Femur (tissue), 1 donor: ENCODE measurements at places on chromosomes 11 and 22.

- peak; percentile 66 for DNase-seq
These were observed 483.0 kb downstream of the MN1 start for GRCh38 chr22:27318516-27318915.

DNA sequence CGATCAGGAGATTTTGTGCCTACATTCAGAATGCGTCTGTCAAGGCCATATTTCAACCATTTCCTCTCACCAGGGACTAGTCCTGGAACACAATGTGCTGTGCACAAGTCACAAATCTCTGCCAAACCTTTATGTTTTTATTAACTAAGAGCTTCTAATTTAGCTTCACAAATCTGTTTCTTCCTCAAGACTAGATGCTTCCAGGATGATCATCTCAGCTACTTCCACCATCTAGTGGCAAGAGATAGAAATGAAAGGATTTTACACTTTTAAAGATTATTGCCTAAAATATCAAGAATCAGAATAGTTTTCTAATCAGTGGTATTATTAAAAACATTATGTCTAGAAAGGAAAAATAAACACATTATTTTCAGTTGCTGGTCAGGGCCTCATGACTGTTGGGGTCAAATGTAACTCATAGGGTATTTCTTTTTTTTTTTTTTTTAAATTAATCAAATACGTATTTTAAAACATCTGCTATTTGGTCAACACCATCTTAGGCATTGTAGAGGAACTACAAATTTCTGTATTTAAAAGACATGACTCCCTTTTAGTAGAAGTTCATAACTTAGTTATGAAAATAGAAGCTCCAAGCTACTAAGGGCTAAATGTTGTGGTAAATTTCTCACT, 1102.6 kb downstream of the DLG2 start:
- DNase-seq, result no peak

DNA sequence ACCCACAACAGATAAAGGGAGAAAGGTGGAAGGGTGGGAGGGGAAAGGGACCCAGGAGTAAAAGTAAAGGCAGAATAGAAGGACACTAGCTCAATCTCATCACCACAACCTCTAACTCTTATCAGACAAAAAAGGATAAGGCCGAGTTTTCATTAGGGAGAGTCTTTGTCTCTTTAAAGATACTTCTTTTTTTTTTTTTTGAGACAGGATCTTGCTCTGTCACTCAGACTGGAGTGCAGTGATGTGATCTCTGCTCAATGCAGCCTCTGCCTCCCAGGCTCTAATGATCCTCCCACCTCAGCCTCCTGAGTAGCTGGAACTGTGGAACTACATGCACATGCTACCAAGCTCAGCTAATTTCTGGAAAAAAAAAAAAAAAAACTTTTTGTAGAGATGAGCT, 85.6 kb upstream of the CHRM4 start:
- DNase-seq, result no peak

GRCh38 chr11:70352601-70353000, 45.7 kb upstream of the CTTN start:
- DNase-seq, result no peak

GRCh38 chr22:41969110-41969646, at the start of gene SEPTIN3:
Gene SEPTIN3 (plus strand): TSS chr22:41969443. CDS start chr22:41971493, 2,050 bp downstream.
- no peak for DNase-seq

DNA sequence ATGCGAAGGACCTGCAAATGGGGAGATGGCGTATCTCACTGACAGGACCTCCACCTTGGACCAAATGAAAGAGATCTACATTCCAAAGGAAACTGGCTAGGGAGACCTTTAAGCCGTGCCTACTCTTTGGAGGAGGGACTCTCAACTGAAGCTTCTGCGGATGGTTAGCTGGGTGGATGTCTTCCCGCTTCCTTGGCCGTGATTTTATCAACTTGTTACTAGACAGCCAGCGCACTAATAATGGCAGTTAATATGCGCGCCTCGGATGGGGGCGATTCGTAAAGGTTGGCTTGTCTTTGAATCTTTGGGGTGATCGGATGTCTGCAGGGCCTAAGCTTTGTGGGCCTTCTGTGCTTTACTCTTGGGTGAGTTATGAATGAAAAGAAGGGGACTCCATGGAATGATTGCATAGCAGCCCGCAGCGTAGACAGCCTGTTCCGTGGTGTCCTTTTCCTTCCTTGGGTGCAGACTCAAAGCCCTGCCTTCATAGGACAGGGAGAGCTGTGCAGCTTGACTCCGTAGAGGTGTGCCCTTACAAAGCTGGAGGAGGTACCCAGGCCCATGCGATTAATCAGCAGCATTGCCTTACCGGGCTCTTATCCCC, 1.5 kb downstream of the ZNRF3 start:
- no peak for DNase-seq

DNA sequence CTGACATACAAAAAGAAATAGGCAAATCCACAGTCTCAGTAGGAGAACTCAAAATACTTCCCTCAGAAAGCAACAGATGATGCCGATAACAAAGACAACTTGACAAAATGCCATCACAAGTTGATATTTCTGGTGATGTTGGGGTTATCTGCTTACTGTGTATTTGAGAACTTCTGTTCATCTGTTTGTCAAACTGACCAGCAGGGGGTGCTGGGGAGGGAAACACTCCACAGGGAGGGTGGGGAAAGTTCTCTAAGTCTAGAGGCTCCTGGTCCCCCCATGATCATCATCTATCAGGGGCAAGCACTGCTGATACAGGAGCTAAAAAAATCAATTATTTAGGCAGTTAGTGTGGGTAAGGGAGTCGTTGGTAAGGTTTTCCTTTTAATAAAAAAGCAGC, 19.2 kb downstream of the GLYATL1 start:
- DNase-seq, result no peak

DNA sequence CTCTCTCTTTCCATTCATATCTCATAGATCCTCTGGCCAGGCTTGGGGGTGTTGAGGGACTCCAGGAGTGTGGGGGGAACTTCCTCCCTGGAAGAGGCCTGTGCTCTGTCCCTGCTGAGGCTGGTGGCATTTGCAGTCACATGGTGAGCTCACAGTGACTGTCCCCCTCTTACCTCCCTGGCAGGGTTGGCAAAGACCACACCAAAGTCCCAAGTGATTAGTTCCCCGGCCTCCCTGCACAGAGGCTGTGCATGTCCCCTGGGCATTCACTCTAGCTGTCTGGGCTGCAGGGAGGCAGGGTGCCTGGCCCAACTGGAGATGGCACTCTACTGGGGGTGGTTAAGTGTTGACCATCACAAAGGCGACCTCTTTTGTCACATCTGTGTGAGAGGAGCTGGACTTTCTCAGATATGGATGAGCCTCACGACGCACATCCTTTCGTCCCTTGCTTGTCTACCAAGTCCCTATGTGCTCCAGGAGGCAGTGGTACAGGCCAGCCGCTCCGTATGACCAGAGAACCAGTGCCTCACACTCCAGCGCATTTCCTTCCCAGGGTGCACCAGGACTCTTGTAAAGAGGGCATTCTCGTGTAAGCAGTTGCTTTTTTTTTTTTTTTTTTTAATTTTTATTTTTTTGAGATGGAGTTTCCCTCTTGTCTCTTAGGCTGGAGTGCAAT, 8.8 kb downstream of the TANGO2 start:
- peak; percentile 16 for DNase-seq

GRCh38 chr11:117385471-117385870, 57.8 kb downstream of the CEP164 start:
- DNase-seq, result no peak

DNA sequence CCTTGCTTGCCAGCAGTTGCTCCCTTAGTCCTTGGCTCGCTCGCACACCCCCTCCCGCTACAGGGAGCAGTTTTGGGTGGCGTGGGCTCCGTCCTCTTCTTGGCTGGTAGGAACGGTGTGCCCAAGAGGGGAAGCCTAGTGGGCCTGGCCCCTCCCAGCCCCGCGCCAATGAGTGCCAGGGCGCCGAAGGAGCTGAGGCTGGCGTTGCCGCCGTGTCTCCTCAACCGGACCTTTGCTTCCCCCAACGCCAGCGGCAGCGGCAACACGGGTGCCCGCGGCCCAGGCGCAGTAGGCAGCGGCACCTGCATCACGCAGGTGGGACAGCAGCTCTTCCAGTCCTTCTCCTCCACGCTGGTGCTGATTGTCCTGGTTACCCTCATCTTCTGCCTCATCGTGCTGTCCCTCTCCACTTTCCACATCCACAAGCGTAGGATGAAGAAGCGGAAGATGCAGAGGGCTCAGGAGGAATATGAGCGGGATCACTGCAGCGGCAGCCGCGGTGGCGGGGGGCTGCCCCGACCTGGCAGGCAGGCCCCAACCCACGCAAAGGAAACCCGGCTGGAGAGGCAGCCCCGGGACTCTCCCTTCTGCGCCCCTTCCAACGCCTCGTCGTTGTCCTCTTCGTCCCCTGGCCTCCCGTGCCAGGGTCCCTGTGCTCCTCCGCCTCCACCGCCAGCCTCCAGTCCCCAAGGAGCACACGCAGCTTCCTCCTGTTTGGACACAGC, 1.6 kb downstream of the C11orf87 start:
- DNase-seq, result no peak
